ENCODE measurements at places on chromosomes 3 and 15. TPM values are rescaled to one million over a fixed set of nuclear protein-coding genes. Genes with fewer than 3 reads are reported as not detected.

- no peak overlapping the region for H3K4me3 ChIP-seq
- H3K27me3 ChIP-seq = no peaks in the 10 kb centered on the region
- H3K27ac ChIP-seq = no peak overlapping the region
- no peaks in the 10 kb centered on the region for H3K36me3 ChIP-seq
These were observed 29.0 kb downstream of the PPARG start for GRCh38 chr3:12317914-12318313.

GRCh38 chr3:171245796-171246765, 214.1 kb downstream of the TNIK start:
- no peaks in the 10 kb centered on the region for H3K4me1 ChIP-seq
- H3K27ac ChIP-seq = no peak overlapping the region
- no peaks in the 10 kb centered on the region for H3K36me3 ChIP-seq
- no peaks in the 10 kb centered on the region for H3K27me3 ChIP-seq
- H3K4me3 ChIP-seq = no peak overlapping the region

DNA sequence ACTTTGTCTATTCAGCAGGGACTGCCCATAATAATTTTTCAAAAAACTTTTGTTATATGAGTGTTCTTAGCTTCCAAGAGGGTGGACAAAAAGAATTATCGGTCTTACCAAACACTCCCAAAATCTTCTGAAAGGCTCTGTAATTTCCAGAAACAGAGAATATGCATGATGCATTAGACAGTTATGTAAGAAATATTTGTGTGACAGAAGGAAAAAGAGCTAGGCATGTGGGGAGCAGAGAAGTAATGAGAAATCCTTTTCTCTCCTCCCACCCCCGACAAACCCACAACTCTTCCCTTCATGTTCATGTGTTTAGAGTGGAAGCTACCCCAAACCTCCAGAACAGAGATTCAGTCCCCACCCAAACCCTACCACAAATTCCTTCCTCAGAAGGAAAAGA, 86.8 kb downstream of the MYO5A start:
- no peak overlapping the region for H3K4me3 ChIP-seq
- DNase-seq = no peak
- H3K4me1 ChIP-seq = peaks cover 4% of the 10 kb centered on the region
- no peaks in the 10 kb centered on the region for H3K36me3 ChIP-seq

DNA sequence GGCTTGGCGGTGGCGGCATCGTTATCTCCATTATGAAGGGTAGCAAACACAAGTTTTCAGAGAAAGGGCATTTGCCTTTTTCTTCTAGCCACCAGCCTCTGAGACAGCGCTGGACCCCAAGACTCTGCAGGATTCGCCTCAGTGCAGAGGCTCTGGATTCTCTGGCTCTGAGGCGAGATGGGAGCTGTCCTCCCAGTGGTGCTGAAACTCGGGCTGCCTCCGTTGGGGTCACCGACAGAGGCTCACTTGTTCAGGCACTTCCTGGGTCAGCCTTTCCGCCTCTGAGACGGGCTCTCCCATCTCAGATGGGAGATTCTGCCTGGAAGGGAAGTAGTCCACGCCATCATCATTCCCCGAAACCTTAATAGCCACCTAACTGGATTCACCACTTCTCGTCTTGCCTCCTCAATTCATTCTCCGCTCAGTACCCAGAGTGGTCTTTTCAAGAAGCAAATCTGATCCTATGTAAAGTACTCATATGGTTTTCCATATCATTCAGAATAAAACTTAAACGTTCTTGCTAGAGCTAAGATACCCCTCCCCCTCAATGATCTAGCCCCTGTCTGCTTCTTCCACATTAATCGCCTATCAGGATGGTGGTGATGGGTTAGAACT, 76.9 kb downstream of the RHCG start:
- no peak overlapping the region for H3K4me3 ChIP-seq
- DNase-seq = no peak
- no peaks in the 10 kb centered on the region for H3K4me1 ChIP-seq
- no peak overlapping the region for H3K27ac ChIP-seq
- peaks cover 81% of the 10 kb centered on the region for H3K27me3 ChIP-seq
- H3K36me3 ChIP-seq = no peaks in the 10 kb centered on the region

DNA sequence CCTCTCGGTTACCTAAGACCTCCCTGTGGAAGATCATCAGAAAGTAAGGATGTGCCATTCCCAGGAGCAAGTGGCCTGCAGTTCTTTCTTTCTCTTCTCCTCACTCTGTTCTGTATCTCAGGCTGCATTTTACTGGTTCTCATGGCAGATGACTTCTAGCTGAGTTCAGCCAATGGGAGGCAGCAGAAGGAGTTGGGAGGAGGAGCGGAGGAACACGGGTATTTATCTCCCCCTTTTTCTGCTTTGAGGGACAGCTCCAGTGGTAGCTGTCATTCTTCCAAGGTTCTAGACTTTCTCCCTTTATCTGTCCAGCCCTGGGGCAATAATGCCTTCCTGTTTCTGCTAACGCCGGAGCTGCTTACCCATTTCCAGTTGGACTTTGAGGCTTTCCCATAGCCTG, 339.9 kb downstream of the NR2F2 start:
- no peaks in the 10 kb centered on the region for H3K4me1 ChIP-seq
- H3K27ac ChIP-seq = no peak overlapping the region
- H3K4me3 ChIP-seq = no peak overlapping the region
- H3K36me3 ChIP-seq = no peaks in the 10 kb centered on the region

DNA sequence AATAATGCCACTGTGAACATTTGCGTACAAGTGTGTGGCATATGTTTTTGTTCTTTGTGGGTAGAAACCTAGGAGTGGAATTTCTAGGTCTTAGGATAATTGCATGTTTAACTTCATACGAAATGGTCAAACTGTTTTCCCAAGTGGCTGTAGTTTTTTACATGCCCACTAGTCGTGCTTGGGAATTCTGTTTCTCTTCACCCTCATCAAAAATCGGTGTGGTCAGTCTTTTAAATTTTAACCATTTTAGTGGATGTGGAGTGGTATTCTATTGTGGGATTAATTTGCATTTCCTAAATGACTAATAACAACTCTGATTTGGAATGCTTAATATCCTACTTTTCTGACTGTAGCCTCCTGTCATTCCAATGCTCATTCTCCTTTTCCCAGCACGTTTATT, 27.6 kb downstream of the ZFAND6 start:
- no peak overlapping the region for H3K4me3 ChIP-seq
- no peaks in the 10 kb centered on the region for H3K4me1 ChIP-seq
- no peak for DNase-seq
- H3K27me3 ChIP-seq = no peaks in the 10 kb centered on the region

DNA sequence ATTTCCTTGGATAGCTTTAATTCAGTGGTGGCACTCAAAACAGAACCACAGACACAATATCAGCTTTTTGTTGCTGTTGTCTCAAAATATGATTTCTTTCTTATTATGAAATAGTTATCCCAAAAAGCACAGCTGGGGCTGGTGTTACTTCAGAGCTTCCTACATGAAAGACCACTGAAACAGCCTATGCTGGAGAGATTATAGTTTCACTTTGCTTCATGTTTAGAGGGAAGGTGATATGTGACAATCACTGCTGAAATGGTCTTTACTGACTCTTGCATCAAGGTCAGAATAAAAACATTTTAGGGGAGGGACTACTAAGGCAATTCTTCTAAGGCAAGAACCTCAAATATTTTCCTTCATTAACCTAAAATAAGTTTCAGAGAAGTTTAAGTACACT, 190.7 kb downstream of the TNIK start:
- no peak overlapping the region for H3K27ac ChIP-seq
- DNase-seq = no peak
- no peaks in the 10 kb centered on the region for H3K36me3 ChIP-seq
- no peaks in the 10 kb centered on the region for H3K27me3 ChIP-seq
- H3K4me3 ChIP-seq = no peak overlapping the region

DNA sequence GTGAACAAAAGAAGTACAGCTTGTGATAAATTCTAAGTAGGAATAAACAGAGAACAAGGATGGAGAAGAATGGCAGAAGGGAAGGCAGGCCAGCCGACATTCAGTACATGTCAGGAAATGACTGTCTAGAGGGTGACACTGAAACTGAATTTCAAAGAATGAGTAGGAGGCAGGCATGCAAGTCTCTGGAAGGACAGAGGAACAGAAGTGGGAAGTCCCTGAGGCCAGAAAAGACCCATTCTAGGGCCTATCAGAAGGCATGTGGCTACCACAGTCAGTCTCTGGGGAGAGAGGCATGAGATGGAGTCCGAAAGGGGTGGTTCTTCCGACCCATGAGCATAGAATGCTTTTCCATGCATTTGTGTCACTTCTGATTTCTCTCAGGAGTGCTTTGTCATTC, 243.5 kb upstream of the UBE2E2 start:
- no peaks in the 10 kb centered on the region for H3K27me3 ChIP-seq
- H3K27ac ChIP-seq = no peak overlapping the region
- no peaks in the 10 kb centered on the region for H3K36me3 ChIP-seq
- H3K4me1 ChIP-seq = peaks cover 7% of the 10 kb centered on the region
- H3K4me3 ChIP-seq = no peak overlapping the region

GRCh38 chr3:196287440-196288140, at the start of gene PCYT1A:
PCYT1A (minus strand) TSS chr3:196287726; CDS start chr3:196270531, 17,195 bp downstream.
- H3K4me1 ChIP-seq = peaks cover 21% of the 10 kb centered on the region
- peak within 1 kb of the TSS; percentile 79 for H3K4me3 ChIP-seq
- no peaks in the 10 kb centered on the region for H3K36me3 ChIP-seq
- DNase-seq = peak; percentile 95
- H3K27me3 ChIP-seq = no peaks in the 10 kb centered on the region

DNA sequence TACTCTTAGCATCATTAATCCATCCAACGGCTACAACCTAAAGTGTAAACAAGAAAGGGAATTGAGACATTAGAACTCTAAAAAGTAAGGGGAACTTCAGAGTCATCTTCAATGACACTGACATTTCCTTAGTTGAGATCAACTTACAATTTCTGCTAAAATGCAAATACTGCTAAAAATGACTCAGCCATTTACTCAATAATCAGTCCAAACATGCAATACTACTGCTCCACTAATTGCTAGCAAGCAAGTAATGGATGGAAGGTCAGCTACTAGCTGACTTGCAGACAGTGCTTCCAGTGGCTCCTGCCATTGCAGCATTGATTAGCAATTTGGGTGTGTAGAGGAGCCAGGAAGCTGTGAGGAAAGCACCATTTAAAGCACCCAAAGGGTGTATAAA, 28.4 kb downstream of the CD200R1L start:
- H3K36me3 ChIP-seq = no peaks in the 10 kb centered on the region
- H3K27me3 ChIP-seq = no peaks in the 10 kb centered on the region
- no peak overlapping the region for H3K27ac ChIP-seq
- H3K4me3 ChIP-seq = no peak overlapping the region
- no peak for DNase-seq

DNA sequence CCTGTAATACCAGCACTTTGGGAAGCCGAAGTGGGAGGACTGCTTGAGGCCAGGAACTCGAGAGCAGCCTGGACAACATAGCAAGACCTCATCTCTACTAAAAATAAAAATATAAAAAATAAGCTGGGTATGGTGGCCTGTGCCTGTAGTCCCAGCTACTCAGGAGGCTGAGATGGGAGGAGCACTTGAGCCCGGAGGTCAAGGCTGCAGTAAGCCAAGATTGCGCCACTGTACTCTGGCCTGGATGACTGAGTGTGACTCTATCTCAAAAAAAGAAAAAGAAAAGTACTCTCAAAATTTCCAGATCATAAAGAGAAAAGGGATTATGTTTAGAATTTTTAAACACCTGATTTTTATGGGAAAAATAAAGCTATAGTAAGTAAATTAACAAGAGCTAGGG, 24.1 kb downstream of the SLC51A start:
- H3K27me3 ChIP-seq = no peaks in the 10 kb centered on the region
- no peak overlapping the region for H3K27ac ChIP-seq
- no peak for DNase-seq
- no peaks in the 10 kb centered on the region for H3K4me1 ChIP-seq

DNA sequence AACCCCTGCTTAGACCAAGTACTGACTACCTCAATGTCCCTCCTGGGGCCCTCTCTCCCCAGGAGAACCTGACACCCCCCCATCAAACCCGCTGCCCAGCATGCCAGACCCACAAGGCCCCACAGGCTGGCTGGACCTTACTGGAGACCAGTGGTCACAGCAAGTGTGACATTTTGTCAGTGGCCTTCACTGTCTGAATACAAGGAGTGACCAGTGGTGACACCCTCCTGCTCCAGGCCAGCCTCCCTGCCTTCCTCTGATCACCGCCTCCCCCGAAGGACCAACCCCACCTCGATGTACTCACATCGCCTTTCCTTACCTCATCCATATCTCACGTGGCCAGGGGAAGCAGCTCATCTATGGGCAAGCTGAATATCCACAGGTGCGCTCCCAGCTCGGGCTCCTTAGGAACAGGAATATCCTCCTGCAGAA, 62.1 kb upstream of the HERC1 start:
- no peaks in the 10 kb centered on the region for H3K36me3 ChIP-seq
- DNase-seq = no peak
- H3K27ac ChIP-seq = no peak overlapping the region
- H3K27me3 ChIP-seq = no peaks in the 10 kb centered on the region
- no peak overlapping the region for H3K4me3 ChIP-seq

GRCh38 chr15:60395276-60396011, 2.3 kb downstream of the ANXA2 start:
- H3K36me3 ChIP-seq = peaks cover 9% of the 10 kb centered on the region
- peak overlapping the region; percentile 84 for H3K4me3 ChIP-seq
- H3K4me1 ChIP-seq = peaks cover 62% of the 10 kb centered on the region

Gene HCLS1
- total RNA-seq = 76.5 TPM

Gene PLA1A
- 37.6 TPM for total RNA-seq

Gene RCN2
- total RNA-seq = 39.4 TPM

Gene ANKRD34C
- total RNA-seq = not detected

Gene SUSD5
- total RNA-seq = 1.1 TPM

Gene PIGZ
- total RNA-seq = 3.6 TPM
